HEK293T (cell line): ENCODE measurements at places on chromosomes 2 and 18.

DNA sequence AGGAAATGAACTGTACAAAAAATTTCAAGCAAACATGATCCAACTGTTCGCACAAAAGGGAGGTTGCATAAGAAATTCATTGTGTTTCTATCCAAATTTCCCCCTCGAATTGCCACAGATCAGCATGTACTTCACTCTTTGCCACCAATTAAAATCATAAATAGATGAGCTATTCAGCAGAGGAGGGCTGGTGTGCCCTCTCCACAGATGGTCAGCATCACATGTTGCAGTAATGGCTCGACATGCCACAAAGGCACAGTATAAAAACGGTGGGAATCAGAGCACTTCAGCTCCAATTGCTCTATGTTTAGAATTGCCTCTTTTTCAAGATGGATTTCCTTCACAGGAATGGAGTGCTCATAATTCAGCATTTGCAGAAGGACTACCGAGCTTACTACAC is at the start of gene G6PC2:
Gene G6PC2, plus strand, starts transcription at position 289 of the 400 bp plus-strand sequence. Its CDS starts 41 bp downstream, at position 330.
- DNase-seq, result no peak

DNA sequence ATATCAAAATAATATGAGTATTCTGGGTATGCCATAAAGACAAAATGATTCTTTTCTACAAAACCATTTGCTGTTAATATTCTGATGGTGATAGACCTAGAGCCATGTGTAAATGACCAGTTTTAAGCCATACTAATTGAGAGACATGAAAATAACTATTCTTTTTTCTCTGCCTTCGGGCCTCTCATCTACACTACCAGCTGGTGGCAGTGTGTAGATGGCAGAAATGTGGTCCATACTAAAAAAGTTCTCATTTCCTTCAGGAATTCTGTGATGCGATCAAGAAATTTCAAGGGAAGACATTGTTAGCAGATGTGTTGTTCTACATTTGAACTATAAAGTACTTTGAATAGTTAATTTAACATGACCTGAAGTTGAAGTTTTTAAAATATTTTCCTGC is 485.2 kb downstream of the TRIB2 start:
- no peak for DNase-seq

- no peak for DNase-seq
These were observed 32.8 kb upstream of the PEX13 start for GRCh38 chr2:60984720-60985119.

- peak; percentile 63 for DNase-seq
These were observed 233.5 kb upstream of the ATP5MC3 start for GRCh38 chr2:175414882-175415487.

DNA sequence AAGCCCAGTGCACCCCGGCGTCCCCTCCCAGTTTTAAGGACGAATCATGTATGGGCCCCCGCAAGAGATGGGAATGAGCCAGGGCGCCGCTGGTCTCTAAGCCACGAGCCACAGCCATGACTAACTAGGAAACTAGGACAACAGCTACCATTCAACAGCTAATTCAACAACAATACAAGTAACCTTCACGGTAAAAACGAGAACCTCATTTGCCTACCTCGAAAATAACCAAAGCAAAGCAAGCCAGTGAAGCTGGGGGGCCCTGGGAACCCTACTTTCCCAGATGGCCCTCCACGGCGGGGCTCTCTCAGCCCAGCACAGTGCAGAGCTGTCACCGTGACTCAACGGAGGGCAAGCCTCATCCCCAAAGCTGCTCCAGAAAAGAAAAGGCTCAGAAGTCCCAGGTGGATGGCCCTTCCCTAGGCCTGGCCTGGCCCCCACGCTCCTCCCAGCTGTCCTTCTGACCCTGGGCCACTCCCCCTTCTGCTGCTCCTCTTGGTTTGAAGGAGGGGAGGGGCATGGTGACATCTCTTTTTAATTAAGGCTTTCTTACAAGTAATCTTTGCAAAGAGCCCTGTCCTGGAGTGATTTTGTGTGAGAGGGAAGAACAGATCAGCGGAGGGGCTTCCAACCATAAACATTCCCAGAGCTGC is 126.3 kb downstream of the HDAC4 start:
- DNase-seq, result no peak

- DNase-seq, result no peak
These were observed 167.5 kb upstream of the SMAD2 start for GRCh38 chr18:48098007-48098406.

GRCh38 chr18:23453680-23454058 is 582 bp downstream of the RIOK3 start:
- DNase-seq, result no peak

DNA sequence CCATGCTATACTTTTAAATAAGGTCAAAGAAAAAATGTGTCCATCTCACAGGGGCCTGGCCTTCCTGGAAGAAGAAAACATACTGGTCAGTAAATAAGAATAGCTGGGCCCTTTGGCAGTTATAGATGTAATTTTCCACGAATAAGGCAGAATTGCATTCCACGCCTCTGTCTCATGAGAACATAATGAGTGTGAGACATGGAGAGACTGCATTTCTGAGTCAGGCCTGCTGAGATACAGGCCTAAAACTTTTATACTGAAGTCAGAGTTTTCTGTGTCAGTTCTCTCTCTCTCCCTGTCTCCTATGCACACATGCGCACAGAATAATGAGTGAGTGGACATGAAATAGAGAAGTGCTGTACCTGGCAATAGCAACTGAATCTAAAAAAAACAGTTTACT is 20.4 kb upstream of the IL1R1 start:
- DNase-seq, result no peak

DNA sequence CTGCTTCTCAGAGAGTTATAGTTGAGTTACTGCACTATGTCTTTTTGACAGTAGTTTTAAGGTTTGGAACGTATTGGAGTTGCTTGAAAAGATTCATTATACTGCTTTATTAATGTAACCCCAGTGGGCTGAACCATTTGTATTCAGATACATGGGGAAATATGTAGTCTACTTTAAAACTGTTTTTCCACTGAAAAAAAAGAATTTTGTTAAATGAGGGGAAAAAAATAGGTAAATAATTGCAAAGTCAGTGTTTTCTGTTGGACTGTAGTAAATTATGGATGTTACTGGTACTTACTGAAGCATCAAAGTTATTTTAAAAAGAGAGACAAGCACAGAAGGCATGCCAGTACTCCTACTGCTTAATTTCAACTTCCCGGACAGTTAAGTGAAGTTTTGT is 36.4 kb downstream of the ZC3H15 start:
- DNase-seq, result no peak

- DNase-seq, result no peak
These were observed 342.9 kb upstream of the ACVR2A start for GRCh38 chr2:147501968-147502367.

- DNase-seq, result no peak
These were observed 106.3 kb upstream of the GATA6 start for GRCh38 chr18:22063102-22063501.

DNA sequence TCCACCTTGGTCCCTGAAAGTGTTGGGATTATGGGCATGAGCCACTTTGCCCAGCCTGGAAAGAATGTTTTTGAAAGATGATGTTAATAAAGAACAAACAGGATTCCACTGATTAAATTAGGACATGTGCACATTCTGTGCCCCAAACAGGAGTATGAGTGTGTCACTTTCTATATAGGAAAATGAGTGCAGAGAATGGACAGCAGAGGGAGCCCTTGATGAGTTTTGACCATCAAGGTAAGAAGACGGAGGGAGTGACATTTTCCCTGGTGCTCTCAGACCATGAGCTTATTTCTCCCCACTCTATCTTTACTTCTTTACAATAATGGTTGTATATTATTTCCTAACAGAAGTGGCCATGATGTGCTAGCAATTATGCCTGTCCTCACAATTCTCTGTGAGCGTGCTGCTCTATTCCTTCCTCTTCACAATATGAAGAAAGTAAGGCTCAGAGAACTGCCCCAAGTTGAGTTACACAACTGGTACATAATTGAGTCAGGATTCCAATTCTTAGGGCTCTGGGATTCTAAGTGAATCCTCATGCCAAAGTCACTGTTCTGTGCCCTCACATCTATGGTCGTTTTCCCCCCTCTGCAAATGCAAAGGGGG is 20.6 kb downstream of the RPL37A start:
- peak; percentile 65 for DNase-seq

- DNase-seq, result peak; percentile 32
These were observed 647 bp downstream of the PSME4 start for GRCh38 chr2:53969968-53970723.

DNA sequence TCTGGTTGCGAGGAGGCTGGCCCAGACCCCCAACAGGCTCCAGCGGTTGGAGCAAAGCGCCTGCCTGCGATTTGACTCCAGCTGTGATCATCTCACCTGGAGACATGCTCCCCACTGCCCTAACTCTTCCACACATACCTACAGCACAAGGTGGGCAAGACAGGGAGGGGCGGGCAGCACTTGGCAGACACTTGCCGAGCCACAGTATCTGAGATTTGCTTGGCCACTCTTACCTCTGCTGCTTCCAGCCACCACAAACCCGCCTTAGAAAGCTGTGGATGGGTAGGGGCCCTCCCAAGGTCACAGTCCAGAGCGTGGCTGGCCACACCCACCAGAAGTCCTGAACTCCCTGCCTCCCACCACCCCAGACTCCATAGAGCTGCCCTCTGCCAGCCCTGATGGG is 8.2 kb downstream of the CYP26B1 start:
- DNase-seq, result no peak
